ENCODE measurements at places on chromosomes 13 and 19. TPM values are rescaled to one million over a fixed set of nuclear protein-coding genes. Genes with fewer than 3 reads are reported as not detected.

ZNF599 gene
- total RNA-seq, result 5.3 TPM

DNA sequence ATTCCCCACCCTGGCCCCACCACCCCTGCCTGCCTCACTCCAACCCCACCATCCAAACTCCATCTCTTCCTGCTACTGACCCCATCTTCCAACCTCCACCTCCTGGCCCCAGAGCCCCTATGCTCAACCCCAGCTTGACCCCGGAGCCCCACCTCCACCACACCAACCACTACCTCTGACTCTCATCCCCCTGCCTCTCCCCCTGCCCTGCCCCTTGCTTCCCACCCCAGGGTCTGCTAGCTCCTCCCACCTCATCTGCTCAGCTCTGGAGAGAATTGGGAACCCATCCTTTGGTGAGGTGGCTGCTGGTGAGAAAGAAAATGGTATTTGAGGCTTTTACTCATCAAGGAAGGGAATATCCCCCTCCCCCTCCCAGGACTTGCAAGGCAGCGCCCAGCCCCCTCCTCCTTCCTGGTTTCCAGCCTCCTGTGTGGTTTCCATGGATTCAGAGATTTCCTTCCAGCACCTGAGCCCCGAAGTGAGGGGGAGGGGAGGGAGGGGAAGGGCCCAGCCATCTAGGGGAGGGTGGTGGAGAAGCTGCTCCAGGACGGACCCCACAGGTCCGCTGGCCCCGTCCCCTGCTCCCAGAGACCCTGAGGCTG, 11.4 kb upstream of the PEPD start:
- no peaks in the 10 kb centered on the region for H3K27me3 ChIP-seq
- no peaks in the 10 kb centered on the region for H3K36me3 ChIP-seq
- no peak for DNase-seq
- H3K4me1 ChIP-seq, result no peaks in the 10 kb centered on the region
- no peak overlapping the region for H3K4me3 ChIP-seq

GPC5 gene
- not detected for total RNA-seq

DNA sequence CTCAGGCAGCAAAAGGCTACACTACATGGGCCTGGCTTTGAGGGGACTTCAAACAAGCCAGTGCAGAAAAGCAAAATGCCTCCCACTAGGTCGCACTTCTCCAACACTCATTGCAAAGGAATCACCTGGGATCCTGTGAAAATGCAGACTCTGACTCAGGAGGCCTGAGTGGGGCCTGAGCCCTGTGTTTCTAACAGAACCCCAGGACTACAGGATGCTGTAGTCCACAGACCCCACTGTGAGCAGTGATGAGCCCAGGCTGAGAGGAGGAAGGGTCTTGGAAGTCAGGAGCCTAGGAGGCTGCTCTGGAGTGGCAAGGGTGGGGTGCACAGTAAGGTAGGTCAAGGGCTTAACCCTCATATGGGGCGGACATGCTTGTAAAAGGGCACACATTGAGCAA, 46.7 kb upstream of the SERP2 start:
- H3K4me3 ChIP-seq, result no peak overlapping the region
- no peak overlapping the region for H3K27ac ChIP-seq
- no peaks in the 10 kb centered on the region for H3K27me3 ChIP-seq
- H3K4me1 ChIP-seq, result no peaks in the 10 kb centered on the region

DIRAS1 gene
- 0.07 TPM for total RNA-seq

DNA sequence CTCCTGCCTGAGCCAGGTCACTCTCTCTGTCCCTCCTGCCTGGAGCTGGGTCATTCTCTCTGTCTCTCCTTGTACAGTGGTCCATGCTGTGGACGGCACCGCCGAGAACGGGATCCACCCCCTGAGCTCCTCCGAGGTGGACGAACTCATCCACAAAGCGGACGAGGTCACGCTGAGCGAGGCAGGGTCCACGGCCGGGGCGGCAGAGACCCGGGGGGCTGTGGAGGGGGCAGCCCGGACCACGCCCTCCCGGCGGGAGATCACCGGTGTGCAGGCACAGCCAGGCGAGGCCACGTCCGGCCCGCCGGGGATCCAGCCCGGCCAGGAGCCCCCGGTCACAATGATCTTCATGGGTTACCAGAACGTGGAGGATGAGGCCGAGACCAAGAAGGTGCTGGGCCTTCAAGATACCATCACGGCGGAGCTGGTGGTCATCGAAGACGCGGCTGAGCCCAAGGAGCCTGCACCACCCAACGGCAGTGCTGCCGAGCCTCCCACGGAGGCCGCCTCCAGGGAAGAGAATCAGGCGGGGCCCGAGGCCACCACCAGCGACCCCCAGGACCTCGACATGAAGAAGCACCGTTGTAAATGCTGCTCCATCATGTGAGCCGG, 4.6 kb upstream of the MISP start:
- no peaks in the 10 kb centered on the region for H3K4me1 ChIP-seq
- H3K4me3 ChIP-seq, result no peak overlapping the region
- H3K27me3 ChIP-seq, result no peaks in the 10 kb centered on the region

Data from naive thymus-derived CD4-positive, alpha-beta T cell (primary cell).